ENCODE measurements at places on chromosomes 12 and 14.

- no peak for DNase-seq
Observed at GRCh38 chr14:41377932-41378331, 228.7 kb upstream of the LRFN5 start.

DNA sequence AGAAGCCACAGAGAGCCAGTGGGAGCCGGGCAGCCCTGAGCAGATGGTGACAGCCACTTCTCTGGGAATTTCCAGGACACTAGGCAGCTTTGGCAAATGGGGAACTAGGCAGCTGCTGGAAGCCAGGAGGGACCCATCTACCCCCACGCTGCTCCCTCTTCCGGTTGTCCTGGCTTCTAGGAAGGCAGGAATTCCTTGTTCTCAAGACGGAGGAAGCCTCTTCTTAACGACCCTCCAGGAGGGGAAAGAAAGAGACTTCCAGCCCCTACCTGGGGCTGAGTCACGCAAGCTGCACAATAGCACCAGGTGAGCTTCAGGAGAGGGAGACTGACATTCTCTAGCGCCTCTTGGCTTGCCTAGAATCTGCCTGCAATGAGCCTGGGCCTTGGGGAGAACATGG, 141.5 kb downstream of the ANO2 start:
- DNase-seq = no peak

GRCh38 chr12:93536111-93536765, 36.2 kb upstream of the SOCS2 start:
- DNase-seq = no peak

- no peak for DNase-seq
Observed at GRCh38 chr14:27006570-27006969, 408.7 kb upstream of the NOVA1 start.

GRCh38 chr12:81520064-81520945, 238.8 kb downstream of the PPFIA2 start:
- DNase-seq = no peak

GRCh38 chr12:91179966-91180561, 2.6 kb downstream of the DCN start:
- no peak for DNase-seq

- no peak for DNase-seq
Observed at GRCh38 chr14:56808110-56808382, 2.2 kb downstream of the OTX2 start.

- DNase-seq = no peak
Observed at GRCh38 chr12:88243982-88244381, 101.9 kb downstream of the TMTC3 start.

Measured in activated effector memory CD4-positive, alpha-beta T cell treated with Interleukin-2 at 50 U/mL for 16 hours (primary cell).